ENCODE measurements at places on chromosomes 16 and 17. TPM values are rescaled to one million over a fixed set of nuclear protein-coding genes. Genes with fewer than 3 reads are reported as not detected.

- DNase-seq, result no peak
Measured at GRCh38 chr17:79412886-79413390, 197.9 kb downstream of the RBFOX3 start.

- no peak for DNase-seq
Measured at GRCh38 chr17:77666881-77667395, 291.6 kb upstream of the TNRC6C start.

The KRTAP4-3 gene
- total RNA-seq, result not detected

GRCh38 chr17:2396192-2396567, 4.7 kb downstream of the MNT start:
- DNase-seq, result no peak

- DNase-seq, result no peak
Measured at GRCh38 chr17:9844153-9844552, 18.4 kb downstream of the GLP2R start.

DNA sequence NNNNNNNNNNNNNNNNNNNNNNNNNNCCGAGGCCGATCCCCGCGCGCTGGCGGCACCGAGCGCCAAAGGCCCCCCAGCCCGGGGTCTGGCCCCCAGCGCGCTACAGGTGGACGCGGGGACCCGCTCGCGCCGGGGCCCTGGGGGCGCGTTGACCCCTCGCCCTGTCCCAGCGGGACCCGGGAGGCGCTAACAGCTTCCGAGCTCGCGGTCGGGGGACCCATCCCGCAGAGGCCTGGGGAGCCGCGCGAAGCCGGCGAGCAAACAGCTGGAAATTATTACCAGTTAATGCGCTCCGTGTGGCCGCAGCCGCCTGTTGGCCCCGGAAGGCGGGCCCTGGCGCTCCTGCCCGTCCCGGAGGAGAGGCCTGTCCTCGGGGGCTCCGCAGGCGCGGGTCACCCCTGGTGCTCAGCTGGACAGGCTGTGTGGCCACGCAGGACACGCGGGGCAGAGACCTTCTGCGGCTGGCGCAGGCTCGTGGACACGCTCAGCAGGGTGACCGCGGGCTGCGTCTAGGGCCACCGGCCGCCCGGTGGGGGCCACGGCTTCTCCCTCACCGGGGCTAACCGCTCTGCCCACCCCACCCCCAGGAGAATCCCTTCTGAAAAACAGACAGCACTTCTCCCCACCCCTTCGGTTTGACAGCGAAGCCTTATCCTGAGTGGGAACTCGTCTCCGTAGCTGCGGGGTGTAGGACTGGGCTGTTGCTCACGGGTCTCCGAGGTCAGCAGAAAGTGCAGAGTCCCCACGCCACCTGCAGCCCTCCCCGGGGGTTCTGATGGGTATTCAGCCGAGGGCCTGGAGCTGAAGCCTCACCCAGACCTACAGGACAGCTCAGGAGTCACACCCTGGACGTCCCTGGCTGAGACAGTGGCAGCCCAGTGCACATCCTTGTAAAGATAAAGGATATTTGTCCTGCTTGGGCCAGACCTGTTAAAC, 138.7 kb upstream of the RPH3AL start:
- no peak for DNase-seq

GRCh38 chr17:21602176-21602575, 90.1 kb upstream of the KCNJ18 start:
- DNase-seq, result no peak

DNA sequence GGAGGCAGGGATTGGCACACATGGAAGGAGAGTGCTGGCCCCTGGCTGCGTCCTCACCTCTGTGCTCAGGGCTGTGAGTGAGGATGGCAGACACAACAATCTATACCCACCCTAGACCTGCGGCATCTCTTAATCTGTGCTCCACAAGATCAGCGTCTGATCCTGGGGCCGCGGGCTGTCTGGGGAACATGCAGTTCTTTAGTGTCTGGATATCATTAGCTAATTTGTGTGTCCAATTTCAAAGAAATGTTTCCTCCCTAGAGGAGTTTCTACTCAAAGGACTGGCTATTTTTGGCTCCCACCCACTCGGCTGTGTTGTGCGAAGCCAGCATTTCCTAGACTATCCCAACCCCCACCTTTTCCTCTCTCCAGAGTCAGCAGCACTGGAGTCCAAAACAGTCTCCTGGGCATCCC, 93.8 kb downstream of the GRIN2A start:
- no peak for DNase-seq

- no peak for DNase-seq
Measured at GRCh38 chr17:3104322-3104721, at the start of gene OR1D2. OR1D2 (minus strand) TSS chr17:3104422; CDS start chr17:3092996, 11,426 bp downstream.

DNA sequence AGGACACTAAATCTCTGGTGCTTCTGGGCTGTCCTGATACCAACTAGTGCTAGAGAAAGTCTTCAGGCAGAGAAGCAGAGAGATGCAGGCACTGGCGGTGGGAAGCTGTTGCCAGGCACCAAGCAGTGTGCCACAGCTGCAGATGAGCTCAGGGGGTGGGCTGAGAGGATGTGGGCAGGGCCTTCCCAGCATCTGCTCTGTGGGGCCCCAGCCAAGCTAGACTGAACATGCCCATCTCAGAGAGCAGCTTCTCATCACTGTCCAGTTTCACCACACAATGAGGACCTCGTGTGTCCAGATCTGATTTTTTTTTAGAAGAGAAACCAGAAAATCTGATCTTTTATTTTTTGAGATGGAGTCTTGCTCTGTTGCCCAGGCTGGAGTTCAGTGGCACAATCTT, 17.1 kb downstream of the PSKH1 start:
- DNase-seq, result peak; percentile 40

- peak; percentile 19 for DNase-seq
Measured at GRCh38 chr17:34820922-34821321, 140.3 kb downstream of the CCT6B start.

DNA sequence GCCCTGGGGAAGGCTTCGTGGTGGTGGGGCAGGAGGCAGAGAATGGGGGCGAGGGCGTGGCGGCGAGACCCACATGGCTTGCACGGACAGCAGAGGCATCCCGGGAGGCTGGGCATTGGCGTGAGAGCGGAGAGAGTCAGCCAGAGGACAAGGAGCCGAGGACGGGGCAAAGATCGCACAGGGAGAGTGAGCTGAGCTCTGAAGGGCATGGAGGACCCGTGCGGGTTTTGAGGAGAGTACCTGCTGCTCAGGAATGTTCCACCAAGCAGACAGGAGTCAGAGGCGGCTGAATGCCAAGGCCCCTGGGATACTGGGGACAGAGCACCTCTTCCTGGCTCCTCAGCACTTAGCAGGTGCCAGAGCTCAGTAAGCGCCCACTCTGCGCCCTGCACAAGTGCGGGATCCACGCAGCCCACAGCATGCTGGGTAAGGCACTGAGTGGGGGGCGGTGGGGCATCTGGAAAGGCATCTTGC, 47.8 kb downstream of the ARHGAP27 start:
- no peak for DNase-seq

GRCh38 chr16:22751685-22752084, 62.3 kb upstream of the HS3ST2 start:
- no peak for DNase-seq

GRCh38 chr16:69223882-69224281, 36.9 kb downstream of the SNTB2 start:
- DNase-seq, result peak; percentile 48

The CD7 gene
- total RNA-seq, result not detected

The CCL18 gene
- total RNA-seq, result not detected

DNA sequence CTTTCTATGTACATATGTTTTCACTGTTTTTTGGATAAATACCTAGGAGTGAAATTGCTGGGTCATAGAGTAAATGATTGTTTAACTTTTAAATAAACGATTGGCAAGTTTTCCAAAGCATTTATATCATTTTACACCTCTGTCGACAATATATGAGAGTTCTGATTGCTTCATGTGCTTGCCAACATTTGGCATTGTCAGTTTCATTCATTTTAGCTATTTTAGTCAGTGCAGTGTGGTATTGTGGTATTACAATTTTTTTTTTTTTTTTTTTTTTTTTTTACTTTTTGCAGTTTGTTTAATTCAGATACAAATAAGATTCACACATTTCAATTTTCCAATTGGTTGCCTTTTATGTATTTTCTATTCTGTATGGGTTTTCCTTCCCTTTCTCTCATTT, 26.0 kb downstream of the TADA2A start:
- no peak for DNase-seq

The TAT gene
- not detected for total RNA-seq

GRCh38 chr17:27985736-27986399, 56.6 kb upstream of the NLK start:
- no peak for DNase-seq

- peak; percentile 75 for DNase-seq
Measured at GRCh38 chr17:57210224-57210553, 46.1 kb upstream of the MSI2 start.

DNA sequence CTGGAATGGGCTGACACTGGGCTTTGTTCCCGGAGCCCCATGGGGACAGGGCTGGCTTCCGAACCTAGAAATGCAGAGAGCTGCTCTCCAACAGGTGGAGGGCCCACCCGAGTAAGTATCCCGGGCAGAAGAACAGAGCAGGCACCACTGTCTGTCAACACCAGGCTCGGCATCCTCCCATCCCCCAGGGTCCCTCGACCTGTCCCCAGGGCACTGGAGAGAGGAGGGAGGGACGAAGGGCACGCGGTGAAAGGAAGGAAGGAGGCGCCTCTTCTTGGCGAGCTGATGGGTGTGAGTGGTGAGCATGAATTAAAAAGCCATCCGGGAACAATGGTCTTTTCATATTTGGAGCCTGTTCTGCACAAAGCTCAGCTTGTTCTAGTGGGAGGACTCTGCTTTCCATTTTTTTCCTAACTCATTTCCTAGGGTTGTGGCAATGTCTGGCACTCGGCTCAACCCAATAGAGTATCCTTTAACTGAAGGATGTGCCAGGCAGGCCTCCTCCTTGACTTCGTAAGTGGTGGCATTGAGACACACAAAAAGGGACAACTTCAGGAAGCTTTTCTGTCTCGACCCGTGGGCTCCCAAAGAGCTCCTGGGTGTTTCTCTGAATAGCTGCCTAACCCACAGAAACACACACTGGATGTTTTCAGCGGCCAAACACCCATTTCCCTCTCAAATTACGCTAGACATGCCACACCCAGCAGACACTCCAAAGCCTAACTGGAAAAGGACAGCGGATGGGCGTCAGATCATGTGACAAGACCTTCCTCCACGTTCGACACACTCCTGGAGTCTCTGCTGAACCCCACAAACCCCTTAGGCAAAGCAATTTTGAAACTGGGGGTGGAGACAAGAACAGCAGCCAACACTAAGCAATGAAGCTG, 47.7 kb downstream of the ZFHX3 start:
- DNase-seq, result peak; percentile 31

The CDT1 gene
- 64.6 TPM for total RNA-seq

- no peak for DNase-seq
Measured at GRCh38 chr17:75316253-75316652, 27.0 kb upstream of the SLC25A19 start.

GRCh38 chr16:79770244-79771064, 169.9 kb upstream of the MAF start:
- DNase-seq, result peak; percentile 61

The SLC35G6 gene
- not detected for total RNA-seq

DNA sequence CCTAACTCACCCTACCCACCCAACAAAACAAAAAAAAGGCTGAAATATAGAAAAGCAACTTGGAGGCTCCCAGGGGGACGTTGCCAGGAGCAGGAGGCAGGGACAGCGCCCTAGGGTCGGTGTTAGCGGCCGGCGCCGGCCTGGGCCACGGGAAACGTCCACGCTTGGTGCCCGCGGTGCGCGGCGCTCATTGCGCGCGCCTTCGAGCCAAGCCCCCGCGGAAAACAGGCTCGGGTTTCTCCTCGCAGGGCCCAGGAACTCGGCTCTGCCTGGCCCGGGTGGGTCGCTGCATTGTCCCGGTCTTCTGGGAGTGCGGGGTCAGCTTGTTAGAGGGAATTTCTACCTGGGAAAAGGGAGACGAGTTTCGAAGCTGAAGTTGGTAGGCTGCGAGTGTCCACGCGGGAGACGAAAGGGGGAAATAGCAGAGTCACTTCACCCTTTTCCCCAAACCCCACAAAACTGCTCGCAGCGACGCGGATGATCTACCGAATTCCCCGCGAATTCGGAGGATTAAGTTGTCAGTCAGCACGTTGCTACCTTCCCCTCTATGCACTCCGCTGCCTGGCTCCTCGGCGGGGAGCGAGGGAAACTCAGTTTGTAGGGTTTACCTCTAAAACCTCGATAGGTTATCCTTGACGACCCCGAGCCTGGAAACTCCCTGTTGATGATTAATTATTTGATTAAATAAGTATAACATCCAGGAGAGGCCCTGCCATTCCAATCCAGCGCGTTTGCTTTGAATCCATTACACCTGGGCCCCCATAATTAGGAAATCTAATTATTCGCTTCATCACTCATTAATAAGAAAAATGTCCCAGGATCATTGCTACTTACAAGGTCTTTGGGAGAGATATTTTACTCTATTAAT, 751 bp upstream of the FOXC2 start:
- no peak for DNase-seq

DNA sequence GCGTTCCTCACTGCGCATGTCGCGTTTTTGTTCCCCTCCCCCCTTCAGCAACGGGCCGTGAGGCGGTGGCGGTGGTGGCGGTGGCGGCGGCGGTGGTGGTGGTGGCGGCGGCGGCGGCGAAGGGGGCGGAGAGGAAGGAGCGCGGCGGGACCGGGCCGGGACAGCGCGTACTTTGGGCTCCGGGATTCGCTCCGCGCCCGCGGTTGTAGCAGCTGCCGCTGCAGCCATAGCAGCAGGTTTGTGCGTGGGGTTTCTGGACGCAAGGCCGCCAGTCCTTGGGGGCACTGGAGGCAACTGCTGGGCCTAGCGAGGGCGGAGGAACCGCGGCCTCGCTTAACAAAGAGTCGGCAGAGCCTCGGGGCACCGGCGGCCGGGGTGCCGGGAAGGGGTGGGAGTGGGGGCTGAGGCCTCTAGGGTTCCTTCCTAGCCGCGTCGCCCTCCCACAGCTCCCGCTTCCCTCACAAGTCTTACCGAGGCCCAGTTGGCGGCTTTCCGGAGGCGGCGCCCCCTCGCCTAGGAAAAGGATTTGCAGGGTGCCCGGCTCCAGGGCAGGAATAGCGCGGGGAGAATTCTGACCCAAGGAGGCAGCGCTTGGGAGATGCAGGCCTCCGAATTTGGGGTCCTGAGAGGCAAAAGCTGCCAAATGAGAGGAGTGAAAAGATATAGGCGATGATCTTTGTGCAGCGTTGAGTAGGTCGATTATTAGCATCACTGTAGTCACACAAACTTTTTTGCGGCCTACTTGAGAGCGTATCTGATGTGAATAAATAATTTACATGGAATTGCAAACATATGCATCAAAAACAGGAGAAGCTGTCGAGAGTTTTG, at the start of gene DDX42:
DDX42 (plus strand) TSS at position 30 of the 828 bp plus-strand sequence. CDS start 12,880 bp downstream, outside the sequence.
- peak; percentile 45 for DNase-seq

DNA sequence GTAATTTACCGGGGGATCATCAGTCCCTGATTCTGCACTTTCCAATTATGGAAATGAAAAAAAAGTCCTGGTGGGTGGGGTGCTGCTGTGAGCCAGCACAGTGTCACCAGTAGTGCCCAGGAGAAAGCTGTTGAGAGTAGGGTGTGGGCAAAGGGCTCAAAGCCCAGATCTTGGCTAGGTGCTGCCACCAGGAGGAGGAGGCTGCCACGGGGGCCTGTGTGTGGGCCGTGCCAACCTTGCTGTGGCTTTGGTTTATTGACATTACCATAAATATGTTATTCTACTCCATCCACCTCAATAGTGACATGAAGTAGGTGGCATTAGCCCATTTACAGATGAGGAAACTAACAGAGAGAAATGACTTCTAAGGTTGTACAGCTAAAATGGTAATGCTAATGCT, 6.7 kb upstream of the PRPSAP2 start:
- DNase-seq, result no peak
